ENCODE measurements at places on chromosomes 2 and 18.
A peak's percentile ranks its signal among the peaks of the same experiment; 100 is the strongest.

DNA sequence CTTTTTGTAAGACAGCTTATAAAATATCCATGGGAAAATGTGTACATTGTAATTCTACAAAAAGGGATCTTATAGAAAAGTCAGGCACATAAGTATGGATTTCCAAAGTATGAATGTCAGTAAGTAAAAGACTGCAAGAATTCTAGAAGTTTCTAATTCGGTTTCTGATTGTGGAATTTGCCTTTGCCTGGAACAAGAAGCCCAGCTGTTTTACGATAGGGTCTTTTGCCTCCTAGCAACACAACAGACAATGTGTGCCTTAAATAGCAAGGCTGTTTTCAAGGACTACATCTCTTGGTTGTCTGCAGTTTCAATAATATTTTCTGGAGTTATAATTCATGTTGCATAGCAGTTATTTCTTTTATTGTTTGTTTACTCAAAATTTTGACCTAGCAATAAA, 312.9 kb downstream of the MTX2 start:
- no peak for DNase-seq

- DNase-seq, result no peak
Observed at GRCh38 chr18:25349131-25349925, 2.6 kb downstream of the ZNF521 start.

- no peak for DNase-seq
Observed at GRCh38 chr2:83850071-83850725, 608.9 kb downstream of the SUCLG1 start.

GRCh38 chr2:70116936-70117552, 29.8 kb downstream of the PCBP1 start:
- DNase-seq, result no peak

GRCh38 chr18:47317824-47318508, 66.5 kb upstream of the SKOR2 start:
- no peak for DNase-seq

DNA sequence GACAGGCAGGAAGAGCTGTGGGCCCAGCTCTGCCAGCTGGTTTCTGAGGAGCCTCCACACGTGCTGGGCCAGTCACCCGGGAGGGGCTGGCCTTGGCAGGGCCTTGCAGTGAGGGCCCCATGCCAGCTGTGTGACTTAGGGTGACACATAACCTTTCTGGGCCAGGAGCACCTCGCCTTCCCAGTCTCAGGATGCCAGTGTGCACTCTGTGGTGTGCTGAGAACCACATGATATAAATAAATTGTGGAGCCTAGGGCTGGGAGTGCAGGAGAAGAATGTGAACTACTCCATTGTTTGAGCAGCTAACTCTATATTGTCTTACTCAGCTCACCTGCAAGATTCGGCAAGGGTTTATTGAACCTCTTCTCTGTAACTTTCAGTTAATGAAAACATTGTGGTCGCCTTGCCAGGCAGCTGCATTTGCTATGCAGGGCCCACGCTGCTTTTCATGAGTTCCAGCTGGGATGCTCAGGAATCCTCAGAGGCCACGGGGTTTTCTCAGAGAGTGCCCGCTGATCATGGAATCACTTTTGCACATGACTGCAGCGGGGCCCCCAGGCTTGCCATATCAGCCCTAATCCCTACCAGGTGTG, 222.3 kb downstream of the SH3RF3 start:
- DNase-seq, result no peak

DNA sequence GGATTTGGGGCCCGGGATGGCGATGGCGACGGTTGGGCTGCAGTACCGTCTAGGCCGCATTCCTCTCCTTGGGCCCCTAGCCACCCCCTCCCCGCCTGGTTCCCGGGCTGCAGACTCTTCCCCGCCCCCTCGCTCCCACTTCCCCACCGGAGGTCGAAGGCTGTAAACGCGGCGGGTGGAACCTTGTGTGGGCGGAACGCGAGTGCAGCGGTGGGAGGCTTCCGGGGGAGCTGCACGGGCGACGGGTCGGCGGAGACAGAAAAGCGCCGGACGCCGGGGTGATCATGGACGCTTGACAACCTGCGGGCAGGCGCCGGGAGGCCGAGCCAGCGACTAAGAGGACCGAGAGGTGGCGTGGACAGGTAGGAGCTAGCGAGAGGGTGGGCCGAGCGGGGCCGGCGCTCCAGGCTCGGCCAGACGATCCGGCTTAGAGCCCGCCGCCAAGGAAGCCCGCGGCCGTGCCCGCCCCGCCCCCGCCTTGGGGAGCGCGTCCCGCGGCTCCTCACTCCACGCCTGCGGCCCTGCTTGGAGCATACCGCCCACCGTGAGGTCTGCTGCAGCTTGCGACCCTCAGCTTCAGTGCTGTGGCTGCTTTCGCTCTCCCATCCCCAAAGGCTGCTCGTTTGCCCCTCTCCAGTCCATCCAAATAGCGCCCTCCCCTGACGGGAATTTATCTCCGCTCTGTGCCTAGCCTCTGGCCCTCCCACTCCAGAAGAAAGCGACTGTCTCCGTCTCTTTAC, at the start of gene COPS7B:
Gene COPS7B (plus strand): TSS at position 269 of the 740 bp plus-strand sequence. CDS start 2,126 bp downstream, outside the sequence.
- DNase-seq, result peak; percentile 63

- no peak for DNase-seq
Observed at GRCh38 chr2:1681323-1682180, 62.8 kb downstream of the PXDN start.

- no peak for DNase-seq
Observed at GRCh38 chr18:46519870-46520269, 137.2 kb downstream of the LOXHD1 start.

GRCh38 chr2:235083822-235084221, 132.0 kb downstream of the SH3BP4 start:
- DNase-seq, result no peak

GRCh38 chr2:231163011-231163410, 35.4 kb upstream of the ARMC9 start:
- no peak for DNase-seq

DNA sequence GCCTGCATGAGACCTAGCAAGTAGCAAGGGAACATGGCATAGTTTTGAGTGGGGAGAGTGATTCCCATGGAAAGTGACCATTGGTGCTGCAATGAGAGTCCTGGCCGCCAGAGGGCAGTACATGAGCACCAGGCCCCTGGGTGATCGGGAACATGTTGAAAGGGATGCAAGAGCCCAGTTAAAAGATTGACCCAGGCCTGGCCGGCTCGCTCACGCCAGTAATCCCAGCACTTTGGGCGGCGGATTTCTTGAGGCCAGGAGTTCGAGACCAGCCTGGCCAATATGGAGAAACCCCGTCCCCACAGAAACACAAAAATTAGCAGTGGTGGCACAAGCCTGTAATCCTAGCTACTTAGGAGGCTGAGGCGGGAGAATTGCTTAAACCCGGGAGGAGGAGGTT, 22.2 kb downstream of the FAP start:
- peak; percentile 37 for DNase-seq

GRCh38 chr2:36427790-36428243, 72.2 kb downstream of the CRIM1 start:
- DNase-seq, result no peak

DNA sequence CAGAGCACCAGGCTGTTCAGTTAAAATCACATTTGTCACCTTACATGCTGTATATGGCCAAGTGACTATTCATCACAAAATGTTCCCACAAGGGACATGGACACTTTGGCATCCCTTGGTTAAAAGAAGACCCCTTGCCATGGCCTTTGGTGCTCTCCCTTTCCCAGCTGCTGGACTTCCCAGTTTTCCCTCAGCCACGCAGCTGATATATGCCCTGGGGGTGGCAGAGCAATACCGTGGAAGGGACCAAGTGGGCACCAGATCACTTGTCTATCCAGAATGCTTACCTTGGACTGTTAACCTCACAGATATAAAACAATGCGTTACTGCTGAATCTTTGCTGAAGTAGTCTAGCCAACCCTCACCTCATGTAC, 35.3 kb downstream of the PAIP2B start:
- DNase-seq, result no peak

- no peak for DNase-seq
Observed at GRCh38 chr18:725646-726045, 13.2 kb upstream of the ENOSF1 start.

DNA sequence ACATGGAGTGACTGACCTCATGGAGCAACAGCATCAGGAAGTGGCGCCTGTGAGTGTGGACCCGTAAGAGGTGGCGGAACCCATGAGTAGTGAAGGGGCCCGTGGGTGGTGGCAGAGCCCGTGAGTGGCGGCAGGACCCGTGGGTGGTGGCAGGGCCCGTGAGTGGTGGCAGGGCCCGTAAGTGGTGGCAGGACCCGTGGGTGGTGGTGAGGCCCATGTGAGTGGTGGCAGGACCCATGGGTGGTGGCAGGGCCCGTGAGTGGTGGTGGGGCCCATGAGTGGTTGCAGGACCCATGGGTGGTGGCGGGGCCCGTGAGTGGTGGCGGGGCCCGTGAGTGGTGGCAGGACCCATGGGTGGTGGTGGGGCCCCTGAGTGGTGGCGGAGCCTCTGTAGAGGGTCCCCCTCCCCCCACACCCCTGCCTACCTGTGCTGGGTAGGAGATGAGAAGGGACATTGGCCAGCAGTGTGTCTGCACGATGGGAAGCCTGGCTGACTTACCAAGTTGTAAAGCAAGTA, 407.7 kb upstream of the SALL3 start:
- no peak for DNase-seq

DNA sequence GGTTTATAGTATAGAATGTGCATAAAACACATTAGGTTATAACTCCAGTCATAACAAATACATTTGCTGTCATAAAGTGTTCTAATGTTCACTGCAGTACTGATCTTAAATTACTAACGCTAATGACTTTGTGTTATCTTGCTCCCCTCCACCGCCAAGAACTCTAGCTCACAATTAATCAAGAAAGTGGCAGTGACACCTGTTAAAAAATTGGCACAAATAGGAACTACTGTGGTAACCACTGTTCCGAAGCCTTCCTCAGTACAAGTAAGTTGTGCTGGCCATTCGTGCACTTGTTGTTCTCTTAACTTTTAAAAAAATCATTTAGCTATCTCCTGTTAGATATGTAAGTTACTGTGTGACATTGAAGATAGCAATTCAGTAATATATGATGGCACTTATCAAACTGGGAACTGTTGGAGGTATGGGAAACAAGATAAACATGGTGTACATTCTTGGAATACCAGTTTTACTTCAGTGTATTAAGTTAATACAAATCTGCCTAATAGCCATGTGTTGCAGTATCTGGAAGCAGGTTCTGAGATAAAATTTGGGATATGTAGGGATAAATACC, 41.2 kb downstream of the TAF4B start:
- DNase-seq, result no peak

GRCh38 chr2:62338111-62338510, 142.2 kb downstream of the B3GNT2 start:
- DNase-seq, result no peak

DNA sequence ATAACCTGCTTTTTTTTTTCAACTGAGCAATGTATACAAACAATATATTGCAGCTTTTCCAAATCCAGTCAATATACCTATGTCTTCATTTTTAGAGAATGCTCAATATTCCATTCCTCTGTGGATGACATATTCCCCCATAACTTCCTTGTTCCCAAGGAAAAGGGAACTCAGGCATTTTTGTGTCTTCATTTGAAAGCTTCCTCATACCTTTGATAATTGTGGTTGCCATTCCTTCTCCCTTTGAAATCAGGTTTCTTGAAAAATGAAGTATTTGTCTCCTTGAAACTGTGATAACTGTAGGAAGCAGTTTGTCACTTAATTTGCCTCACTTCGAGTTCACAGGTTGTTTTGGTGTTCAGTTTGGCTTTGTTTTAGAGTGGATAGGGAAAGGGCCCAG, 13.5 kb downstream of the ELAC1 start:
- DNase-seq, result no peak

DNA sequence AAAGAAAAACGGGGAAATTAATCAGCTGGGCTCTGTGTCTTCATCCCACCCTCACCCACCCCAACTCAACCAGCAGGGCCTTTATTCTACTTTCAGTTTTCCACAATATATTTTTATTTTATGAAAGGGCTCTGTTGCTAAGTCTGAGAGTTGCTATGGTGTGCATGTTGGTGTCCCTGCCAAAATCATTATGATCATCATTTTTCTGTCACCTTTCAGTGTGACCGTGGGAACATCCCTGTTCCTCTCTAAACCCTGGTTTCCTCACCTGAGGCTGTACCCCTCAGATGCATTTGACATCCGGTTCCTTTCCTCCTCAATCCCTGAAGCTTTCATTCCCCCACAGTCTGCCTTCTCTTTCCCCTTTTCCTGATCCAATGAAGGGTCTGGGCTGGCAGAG, 180.5 kb downstream of the ZFP36L2 start:
- no peak for DNase-seq

DNA sequence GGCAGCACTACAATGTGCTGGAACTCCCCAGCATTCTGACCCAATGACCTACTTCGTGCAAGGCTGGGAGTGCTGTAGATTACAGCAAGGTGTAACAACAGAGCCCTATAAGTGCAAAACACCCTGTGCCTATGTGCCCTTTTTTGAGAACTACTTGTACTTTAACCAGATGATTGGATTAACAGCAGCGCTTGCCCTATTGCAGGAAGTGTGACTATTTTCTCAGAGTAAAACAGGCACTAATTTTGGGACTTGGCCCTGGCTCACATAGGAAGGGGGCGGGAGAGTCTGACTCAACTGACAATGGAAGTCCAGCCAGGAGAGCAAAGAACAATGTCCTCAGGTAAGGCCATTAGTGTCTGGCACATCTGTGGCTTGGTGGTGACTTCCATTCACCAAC, 35.6 kb upstream of the RNF125 start:
- no peak for DNase-seq

GRCh38 chr2:223725494-223725893, 111.9 kb downstream of the AP1S3 start:
- no peak for DNase-seq

DNA sequence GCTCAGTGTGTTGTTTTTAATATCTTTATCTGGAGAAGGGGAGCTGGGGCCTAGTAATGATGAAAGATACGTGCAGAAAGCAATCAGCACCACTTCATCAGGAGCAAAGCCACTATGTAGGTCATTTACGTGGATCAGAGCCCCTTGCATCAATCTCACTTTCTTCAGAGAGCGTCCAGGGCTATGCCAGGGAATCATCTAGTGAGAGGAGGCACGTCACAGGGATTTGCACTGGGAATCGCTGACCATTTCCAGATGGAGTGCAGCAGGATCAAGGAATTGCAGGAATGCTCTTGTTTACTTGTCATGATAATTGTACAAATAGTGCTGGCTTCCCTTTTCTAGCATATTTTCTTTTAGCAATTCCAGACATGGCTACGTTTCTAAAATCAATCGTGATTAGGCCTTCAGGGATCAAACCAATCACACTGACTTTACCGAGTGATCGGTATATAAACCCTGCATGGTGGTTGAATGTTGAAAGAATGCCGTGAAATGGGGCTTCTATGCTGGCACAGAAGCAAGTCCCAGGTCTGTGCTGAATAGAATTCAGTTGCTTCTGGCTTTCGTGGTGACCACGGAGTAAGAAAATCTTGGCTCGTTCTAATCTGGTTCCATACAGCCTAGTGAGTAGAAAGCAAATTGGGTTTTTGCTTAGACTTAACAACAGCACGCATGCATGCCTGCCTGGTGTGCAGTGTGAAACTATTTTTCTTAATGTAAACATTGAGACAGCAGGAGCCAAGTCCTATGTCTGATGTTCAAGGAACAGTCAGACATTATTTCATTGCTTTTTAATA, 122.8 kb downstream of the TMEM200C start:
- DNase-seq, result no peak

- no peak for DNase-seq
Observed at GRCh38 chr2:26615336-26615859, 25.8 kb downstream of the CIB4 start.

- no peak for DNase-seq
Observed at GRCh38 chr2:100708333-100708732, 111.6 kb upstream of the NPAS2 start.

GRCh38 chr18:50727721-50728471, 91.9 kb downstream of the MRO start:
- no peak for DNase-seq

Data from stimulated activated CD8-positive, alpha-beta memory T cell treated with anti-CD3 and anti-CD28 coated beads, Interleukin-7, amount 100 ng/mL, for 1 hour (primary cell).